Left renal cortex interstitium (tissue), 4 donors: ENCODE measurements at places on chromosomes 7 and 10. TPM values are rescaled to one million over a fixed set of nuclear protein-coding genes. Genes with fewer than 3 reads are reported as not detected.

GRCh38 chr7:35801392-35802101 lies 690 bp downstream of the SEPTIN7 start:
- peak; percentile 57 for DNase-seq

DNA sequence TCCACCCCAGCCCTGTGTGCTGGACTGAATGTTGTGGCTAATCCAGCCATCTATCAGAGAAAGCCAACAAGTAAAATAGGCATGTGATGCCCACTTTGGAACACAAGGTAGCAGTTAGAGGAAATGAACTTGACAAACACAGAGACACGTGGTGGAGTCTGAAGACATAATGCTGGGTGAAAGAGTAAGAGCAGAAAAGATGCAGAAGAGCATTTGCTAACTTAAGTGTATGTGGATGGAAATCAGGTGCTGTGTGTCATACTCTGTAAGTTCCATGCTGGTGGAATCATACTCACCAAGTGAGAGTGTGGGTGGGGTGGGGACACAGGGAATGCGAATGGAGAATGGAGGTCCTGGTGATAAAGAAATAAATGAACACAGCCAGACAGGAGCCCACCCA lies 22.8 kb downstream of the WDFY4 start:
- DNase-seq: no peak

- no peak for DNase-seq
These were observed 2.2 kb downstream of the FAM53B start for GRCh38 chr10:124741922-124742412.

- no peak for DNase-seq
These were observed 650.9 kb upstream of the IGFBP3 start for GRCh38 chr7:46571996-46572395.

- no peak for DNase-seq
These were observed 161.0 kb downstream of the TEX36 start for GRCh38 chr10:125521721-125522680.

- DNase-seq: peak; percentile 76
These were observed 11.3 kb downstream of the CPA2 start for GRCh38 chr7:130277763-130278643.

- DNase-seq: no peak
These were observed 17.4 kb downstream of the KIF5B start for GRCh38 chr10:32038777-32039176.

DNA sequence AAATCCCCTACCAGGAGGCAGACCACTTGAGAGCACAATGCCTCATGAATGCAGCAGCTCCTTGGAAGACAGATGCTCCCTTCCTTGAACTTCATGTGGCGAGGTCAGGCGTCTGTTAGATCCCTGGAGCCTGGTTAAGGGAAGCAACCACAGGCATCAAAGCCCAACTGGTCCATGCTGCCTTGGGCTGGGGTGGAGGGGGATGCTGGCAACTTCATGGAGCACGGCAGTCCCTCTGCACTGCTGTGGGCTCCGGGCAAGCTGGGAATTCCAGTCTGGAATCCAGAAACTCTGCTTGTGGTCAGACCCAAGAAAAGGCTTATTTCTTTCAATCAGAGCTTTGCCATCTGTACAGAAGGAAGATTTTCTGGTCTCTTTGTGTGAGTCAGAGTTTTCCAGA lies 130.4 kb downstream of the PFKFB3 start:
- no peak for DNase-seq

GRCh38 chr7:89283302-89283701 lies 487.8 kb upstream of the TEX47 start:
- no peak for DNase-seq

DNA sequence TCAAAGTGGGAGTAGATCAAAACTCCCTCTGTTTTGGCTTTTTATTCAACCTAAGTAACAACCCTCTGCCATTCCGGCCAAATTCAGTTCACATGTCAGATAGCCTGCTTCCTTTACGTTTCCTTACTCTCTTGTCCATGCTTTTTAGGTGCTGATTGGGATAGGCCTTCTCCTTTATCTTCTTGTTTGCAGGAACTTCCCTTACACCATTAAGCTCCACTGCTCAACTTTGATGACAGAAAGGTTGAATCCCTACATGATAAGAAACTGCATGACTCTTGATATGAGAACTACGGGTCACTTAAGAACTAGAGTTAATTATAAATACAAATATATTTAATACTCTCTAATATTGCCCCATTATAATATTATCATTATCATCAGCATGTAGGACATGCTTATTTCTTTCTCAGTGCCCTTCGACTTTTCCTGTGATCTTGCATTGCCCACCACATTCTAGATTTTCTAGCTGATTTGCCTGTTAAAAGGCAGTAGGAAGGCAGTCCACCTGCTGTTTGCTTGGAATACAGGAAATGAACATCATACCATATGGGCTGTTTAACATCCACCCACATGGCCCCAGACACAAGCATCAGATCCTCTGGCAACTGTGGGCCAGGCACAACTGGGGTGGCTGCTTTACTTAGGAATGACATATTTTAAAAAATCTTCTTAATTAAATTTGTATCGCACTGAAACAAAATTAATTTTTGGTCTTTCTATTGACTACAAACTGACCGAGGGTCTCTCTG lies 59.7 kb upstream of the CCDC6 start:
- DNase-seq: no peak

- no peak for DNase-seq
These were observed 39.5 kb downstream of the GALNT17 start for GRCh38 chr7:71171476-71171875.

GRCh38 chr10:44471410-44471809 lies 86.5 kb upstream of the CXCL12 start:
- DNase-seq: no peak

GRCh38 chr10:17256627-17257026 lies 28.6 kb downstream of the VIM start:
- DNase-seq: no peak

GRCh38 chr10:266974-267425 lies 131.7 kb downstream of the ZMYND11 start:
- no peak for DNase-seq

- DNase-seq: no peak
These were observed 15.4 kb downstream of the PTEN start for GRCh38 chr10:87878664-87879459.

DNA sequence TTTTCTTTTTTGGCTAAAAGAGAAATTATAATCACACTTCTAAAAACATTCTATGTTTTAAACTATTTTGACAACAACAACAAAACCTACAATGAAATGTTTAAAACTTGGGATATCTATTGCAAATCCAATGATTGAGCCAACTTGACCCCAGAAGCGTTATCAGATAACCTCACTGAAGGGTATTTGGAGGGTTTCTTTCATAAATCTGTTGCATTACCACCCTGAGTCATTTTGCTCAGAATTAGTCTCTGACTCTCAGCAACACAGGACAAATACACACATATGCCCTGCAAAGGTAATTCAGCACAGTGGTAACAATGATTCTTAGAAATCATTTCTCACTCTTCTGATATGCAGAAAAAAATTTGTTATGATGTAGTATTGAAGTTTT lies 2.3 kb upstream of the COL1A2 start:
- DNase-seq: no peak

- DNase-seq: peak; percentile 60
These were observed 78.6 kb upstream of the C10orf90 start for GRCh38 chr10:126749015-126749655.

DNA sequence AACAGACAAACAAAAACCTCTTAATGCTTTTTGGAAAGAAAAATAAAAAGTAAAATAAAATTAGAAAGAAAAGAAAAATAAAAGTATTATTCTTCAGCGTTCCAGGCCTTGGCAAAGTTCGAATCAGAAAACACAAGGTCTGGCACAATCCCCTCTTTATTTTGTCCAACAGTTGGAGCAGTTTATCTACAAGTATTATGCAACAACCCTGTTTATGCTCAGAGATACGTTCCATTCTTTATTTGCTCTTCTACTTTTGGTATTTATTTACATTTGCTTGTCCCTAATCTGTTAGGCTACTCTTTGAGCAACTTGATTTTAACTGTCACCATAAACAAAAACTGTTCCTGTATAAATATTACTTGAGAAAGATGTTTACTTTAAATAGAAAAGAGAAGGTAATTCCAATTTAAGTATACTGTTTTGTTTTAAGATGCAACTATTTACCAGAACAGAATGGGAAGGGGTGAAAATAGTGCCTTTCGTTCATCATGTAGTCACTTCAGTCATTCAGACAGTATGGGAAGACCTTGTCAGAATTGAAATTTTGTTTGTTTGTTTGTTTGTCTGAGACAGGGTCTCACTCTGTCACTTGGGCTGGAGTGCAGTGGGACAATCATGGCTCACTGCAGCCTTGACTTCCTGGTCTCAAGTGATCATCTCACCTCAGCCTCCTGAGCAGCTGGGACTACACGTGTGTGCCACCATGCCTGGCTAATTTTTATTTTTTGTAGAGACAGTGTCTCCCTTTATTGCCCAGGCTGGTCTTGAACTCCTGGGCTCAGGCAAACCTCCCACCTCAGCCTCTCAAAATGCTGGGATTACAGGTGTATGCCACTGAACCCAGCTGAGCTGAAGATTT lies 5.7 kb downstream of the PDK4 start:
- DNase-seq: no peak

- no peak for DNase-seq
These were observed 14.0 kb upstream of the SGCE start for GRCh38 chr7:94669773-94670495.

- no peak for DNase-seq
These were observed 334.5 kb downstream of the SORCS1 start for GRCh38 chr10:106830006-106830405.

DNA sequence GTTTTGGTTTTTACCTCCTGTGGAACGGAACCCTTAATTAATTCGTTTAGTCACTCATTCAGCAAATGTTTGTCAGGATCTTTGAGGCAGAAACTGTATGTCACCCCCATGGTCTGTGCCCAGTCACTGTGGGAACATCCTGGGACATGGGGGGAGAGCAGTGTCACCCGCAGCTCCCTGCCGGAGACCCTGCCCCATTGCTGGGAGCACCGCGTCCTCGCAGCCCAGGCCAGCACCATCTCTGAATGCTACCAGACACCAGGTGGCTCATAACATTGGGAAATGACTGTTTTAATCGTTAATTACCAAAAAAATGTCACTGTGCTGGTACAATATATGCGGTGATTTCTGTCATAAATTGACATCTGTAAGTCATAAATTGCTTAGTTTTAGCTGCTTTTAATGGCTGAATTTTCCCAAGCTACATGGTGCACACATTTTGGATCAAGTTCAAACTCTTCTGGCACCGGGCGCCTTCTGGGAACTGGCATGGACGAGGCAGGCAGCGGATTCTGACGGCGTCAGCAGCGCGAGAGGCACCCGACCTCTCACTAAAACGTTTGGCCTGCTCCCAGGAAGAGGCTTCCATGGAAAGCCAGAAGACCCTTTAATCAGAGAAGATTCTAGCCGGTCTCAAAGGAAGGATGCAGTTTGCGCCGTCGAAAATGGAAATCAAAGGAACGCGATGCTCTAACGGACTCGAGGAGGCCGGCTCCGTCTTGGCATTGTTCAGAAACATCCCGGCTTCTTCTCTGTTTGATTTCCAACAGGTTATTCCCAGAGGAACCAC lies 184.2 kb downstream of the ADARB2 start:
- no peak for DNase-seq

TSPAN33 gene
- polyA plus RNA-seq: 63.0 TPM

FANK1 gene
- polyA plus RNA-seq: 10.7 TPM

DEPP1 gene
- polyA plus RNA-seq: 6.8 TPM

ZNF12 gene
- polyA plus RNA-seq: 36.7 TPM

RASSF4 gene
- polyA plus RNA-seq: 43.6 TPM
